GM18507 (cell line): ENCODE measurements at places on chromosomes 7 and 10.

- no peak for DNase-seq
These were observed 179.2 kb downstream of the ST7 start for GRCh38 chr7:117132321-117133120.

- DNase-seq: no peak
These were observed 86.4 kb downstream of the TAX1BP1 start for GRCh38 chr7:27826357-27826756.

- peak; percentile 88 for DNase-seq
These were observed 15.1 kb upstream of the ELN start for GRCh38 chr7:74012842-74013249.

DNA sequence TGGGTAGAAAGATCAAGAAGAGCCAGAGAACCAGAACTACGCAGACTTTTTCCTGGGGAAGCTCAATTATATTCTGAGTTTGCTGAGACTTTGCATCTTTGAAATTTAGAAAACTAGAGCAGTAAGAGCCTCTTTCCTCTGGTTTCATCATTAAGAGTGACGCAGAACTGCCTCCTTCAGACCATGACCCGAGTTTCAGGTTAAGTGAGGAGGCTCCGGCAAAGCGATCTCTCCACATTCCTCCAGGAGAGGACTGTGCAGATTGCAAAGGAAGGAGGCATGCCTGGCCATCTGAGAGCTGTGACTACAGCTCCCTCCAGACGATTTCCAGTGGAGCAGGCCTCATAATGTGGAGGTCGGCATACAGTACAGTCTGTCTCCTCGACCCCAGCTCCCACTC, 115.8 kb upstream of the LANCL2 start:
- DNase-seq: no peak

- no peak for DNase-seq
These were observed at the start of gene GRB10 for GRCh38 chr7:50782375-50783208. TSS of gene GRB10 (minus strand) at chr7:50782896. CDS start at chr7:50732322, 50,574 bp downstream.

GRCh38 chr7:90424720-90425119, 21.5 kb downstream of the CLDN12 start:
- no peak for DNase-seq

- no peak for DNase-seq
These were observed 207.0 kb downstream of the MLLT10 start for GRCh38 chr10:21740989-21741388.

- DNase-seq: no peak
These were observed 50.4 kb downstream of the RGS10 start for GRCh38 chr10:119491966-119492757.

DNA sequence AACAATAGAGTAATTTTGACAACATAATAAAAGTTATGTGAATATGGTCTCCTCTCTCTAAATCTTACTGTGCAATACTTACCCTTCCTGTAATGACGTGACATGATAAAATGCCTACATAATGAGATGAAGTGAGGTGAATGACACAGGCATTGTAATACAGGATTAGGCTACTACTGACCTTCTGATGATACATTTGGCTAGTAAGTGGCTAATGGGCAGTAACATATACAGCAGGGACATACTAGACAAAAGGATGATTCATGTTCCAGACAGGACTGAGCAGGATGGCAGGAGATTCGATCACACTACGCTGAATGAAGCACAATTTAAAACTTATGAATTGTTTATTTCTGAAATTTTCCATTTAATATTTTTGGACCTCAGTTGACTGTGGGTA, 4.7 kb downstream of the C10orf88 start:
- DNase-seq: no peak

DNA sequence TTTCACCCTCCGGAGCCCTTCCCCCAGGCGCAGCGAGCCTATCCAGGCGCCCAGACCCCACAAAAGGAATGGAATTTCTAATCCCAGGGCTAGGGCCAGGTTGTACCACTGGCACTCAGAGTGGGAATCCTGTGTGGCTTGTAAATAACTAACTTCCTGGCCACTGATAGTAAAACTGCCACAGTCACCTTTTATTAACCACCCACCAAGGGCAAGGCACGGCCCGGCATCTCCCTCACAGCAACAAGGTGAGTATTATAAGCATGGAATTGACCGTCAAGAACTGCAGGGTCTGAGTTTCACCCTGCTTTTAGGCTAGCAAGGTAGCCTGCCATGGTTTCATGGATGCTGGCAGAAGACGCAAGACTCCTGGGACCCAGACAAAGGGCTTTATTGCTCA, 51.1 kb downstream of the SPOCK2 start:
- DNase-seq: no peak

- no peak for DNase-seq
These were observed 98.5 kb upstream of the LRRTM3 start for GRCh38 chr10:66827353-66827752.

DNA sequence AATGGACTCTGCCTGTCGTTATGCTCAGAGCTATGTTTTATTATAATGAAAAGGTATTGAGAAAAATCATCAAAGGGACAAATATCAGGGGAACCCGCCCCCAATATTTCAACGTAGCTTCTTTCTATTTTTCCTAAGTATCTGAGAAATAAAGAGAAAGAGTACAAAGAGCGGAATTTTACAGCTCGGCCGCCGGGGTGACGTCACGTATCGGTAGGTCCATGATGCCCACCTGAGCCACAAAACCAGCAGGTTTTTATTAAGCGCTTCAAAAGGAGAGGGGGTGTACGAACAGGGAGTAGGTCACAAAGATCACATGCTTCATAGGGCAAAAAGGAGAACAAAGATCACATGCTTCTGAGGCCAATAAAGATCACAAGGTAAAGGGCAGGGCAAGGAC, 281.6 kb upstream of the POM121L12 start:
- DNase-seq: no peak

GRCh38 chr7:104412911-104413310, 84.5 kb downstream of the LHFPL3 start:
- DNase-seq: no peak

DNA sequence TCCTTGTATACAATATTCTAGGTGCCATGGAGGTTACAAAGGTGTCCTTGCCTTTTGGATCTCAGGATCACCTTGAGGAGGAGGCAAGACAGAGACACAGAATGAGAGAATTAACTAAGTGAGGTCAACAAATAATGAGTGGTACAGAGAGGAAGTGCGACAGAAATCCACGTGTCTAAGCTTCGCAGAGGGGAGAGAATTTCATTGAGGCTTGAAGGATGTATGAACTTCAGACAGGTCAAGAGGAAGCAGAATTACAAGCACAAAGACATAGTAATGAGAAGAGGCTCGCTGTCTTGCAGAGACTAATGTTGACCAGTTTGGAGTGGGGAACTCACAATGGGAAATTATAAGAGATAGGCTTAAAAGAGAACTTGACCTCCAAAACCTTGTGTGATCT, 308.7 kb downstream of the FRMD4A start:
- no peak for DNase-seq

DNA sequence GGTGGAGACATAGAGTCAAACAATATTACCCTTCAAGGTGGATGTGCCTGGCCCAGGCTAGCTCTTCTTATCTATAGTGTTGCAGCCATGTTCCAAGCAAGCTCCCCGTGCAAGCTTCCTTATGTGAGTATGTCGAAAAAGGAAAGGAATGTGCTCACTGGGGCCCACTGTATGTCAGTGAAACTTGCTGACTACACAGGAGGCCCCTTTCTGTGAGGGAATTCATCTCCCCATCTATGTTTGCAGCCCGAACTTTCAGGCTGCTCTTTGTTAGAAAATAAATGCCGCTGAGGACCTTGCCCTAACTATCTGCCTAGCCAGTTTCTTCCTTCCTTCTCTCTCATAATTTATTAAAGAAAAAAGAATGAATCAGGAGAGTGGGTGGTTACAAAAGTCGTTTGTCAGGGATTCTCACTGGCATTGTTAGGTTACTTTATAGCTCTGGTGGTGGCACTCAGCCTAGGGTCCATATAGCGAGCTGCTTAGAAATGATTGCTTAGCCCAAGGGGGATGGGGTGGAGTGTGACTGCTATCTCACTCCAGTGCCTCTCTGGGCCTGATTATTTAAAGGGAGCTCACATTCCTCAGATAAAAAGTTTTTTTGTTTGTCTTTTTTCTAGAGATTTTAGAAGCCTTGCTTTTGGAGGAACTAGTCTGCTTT, 302.1 kb downstream of the ABCA13 start:
- DNase-seq: no peak

- no peak for DNase-seq
These were observed 278.6 kb upstream of the HABP2 start for GRCh38 chr10:113274176-113274829.

DNA sequence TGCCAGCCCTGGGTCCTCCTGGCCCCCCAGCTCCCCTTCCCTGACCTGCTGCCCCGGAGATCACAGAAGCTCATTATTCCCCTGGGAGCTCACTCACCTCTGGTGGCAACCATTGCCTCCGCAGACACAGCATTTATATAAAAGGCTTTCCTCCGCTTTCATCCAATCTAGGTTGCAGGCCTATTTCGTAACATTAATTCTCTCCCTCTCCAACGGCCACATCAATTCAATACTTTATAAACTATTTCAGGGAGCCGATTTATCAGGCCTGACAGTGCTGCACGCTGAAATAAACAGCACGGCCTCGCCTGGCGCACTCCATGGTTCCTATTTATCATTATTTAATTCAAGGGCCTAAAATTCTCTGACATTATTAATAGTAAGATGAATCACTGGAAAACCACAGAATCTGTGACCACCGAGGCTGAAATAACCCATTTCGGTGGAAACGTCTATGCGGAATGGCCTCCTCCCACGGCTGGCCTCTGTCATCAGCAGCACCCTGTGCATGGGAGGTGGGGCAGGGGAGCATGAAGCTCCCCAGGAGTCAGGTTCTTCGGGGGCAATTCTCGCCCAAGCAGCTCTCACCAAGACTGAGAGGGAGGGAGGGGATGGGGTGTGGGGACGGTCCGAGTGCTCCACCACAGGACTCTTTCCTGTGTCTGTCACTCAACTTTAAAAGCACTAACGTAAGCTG, 249.3 kb upstream of the PFKP start:
- no peak for DNase-seq

DNA sequence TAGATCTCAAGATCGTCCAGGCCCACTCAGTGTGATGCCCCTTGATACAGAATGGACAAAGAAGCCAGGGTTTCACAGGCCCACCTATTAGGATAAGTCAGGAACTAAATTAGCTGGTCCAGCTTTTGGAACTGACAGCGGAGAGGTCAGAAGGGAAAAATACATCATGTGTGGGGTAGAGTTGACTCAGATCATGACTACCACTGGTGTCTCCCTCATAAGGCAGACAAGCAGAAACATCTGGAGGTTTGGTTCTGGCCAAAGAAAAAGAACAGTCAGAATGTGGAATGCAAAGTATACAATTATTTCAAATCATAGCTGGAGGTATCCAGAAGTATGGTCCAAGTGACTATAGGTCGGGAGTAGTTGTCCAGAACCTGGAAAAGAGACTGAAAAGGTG, 621.1 kb upstream of the CELF2 start:
- DNase-seq: no peak

GRCh38 chr7:142177869-142178268, 66.4 kb downstream of the MGAM2 start:
- no peak for DNase-seq

DNA sequence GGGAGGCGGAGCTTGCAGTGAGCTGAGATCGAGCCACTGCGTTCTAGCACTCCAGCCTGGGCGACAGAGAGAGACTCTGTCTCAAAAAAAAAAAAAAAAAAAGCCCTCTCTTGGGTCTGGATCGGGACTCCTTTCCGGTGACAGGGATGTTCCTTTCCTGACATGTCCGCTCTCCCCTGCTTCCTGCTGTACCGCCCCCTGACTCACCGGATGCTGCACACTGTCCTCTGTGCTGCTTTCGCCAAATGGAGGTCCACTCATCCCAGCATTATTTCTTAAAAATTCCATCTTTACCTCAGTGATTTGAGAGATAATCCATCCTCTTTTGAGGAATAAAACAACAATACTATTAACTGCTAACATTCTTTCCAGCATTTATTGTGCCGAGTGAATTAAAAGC, 113.8 kb upstream of the EEPD1 start:
- DNase-seq: no peak

GRCh38 chr7:101488826-101489572, 126.3 kb downstream of the COL26A1 start:
- DNase-seq: no peak

- no peak for DNase-seq
These were observed 190.2 kb upstream of the HPS1 start for GRCh38 chr10:98636921-98637329.
